ENCODE measurements at places on chromosomes 3 and 15.

DNA sequence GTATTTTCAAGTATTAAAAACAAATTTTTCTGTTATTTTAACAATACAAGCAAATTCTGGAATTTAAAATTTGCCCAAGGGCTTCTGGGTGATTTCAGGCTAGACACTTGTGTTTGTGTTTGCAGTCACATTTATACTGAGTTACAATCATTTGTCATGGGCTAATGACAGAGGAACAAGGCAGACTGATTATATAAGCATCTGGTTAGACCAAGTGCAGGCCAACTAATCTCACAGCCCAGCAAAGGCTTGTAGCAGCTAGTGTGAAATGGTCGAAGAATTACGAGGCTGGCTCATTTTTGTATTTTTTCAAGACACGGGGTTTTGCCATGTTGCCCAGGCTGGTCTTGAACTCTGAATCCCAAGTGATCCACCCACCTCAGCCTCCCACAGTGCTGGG, 52.1 kb downstream of the CMTM8 start:
- DNase-seq: no peak

GRCh38 chr3:102098130-102098885, 249.0 kb downstream of the NFKBIZ start:
- no peak for DNase-seq

DNA sequence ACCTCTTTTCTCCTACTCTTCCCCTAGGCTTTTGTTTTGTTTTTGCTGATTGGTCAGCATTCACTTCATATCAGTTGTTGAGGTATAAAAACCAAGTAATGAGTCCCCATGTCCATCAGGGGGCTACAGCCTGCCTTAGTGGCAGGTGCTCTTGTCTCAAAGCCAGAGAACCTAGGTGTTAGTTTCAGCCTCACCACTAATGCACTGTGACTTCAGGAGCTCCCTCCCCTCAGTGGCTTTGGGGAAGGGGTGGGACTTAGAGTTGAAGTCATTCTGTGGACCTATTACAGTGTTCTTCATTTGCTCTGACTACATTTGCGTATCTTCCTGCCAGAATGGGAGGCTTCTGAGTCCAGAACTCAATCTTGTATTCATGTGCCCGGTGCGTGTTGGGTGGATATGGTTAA, 41.6 kb downstream of the NR2C2 start:
- peak; percentile 13 for DNase-seq

DNA sequence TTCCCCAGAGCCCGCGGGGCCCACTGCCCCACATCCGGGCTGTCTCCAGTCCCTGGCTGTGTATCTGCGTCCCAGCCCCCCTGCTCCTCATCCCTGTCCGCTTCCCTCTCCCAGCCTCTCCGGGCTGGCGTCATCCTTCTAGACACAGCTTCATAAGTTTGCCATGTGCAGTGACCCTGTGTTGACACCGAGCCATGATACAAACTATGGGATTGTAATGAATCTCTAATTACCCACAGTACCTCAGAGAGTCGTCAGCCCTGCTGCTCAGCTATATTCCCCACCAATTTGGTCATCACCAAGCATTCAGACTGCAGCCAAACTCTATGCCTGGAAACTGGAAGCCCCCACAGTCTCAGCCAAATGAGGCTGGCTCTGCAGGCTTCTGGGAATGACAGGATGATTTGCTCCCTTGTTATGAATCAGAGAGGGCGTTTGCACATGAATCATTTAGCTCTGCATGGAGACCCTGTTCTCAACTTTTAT, 466.1 kb upstream of the ATP11B start:
- DNase-seq: no peak

GRCh38 chr3:42600958-42601675, 631 bp downstream of the NKTR start:
- DNase-seq: peak; percentile 57

- DNase-seq: no peak
These were observed 19.4 kb downstream of the ASTE1 start for GRCh38 chr3:131007256-131007655.

DNA sequence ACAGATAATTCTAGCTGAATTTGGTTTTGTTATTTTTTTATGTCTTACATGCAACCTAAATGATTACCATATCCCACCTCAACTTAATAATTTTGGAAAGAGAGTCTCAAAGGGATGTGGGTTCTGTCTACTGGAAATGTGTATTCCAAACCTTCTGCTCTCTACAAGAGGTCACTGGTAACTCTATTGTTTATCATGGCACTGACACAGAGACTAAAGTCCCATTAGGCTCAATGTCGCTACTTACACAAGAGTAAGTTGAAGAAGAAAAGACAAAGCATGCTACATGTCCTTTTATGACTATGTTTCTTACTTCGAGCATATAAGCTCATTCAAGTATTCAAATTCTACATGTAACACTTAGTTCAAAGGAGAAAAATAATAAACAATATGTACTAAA, 460.3 kb upstream of the EPHA6 start:
- no peak for DNase-seq

DNA sequence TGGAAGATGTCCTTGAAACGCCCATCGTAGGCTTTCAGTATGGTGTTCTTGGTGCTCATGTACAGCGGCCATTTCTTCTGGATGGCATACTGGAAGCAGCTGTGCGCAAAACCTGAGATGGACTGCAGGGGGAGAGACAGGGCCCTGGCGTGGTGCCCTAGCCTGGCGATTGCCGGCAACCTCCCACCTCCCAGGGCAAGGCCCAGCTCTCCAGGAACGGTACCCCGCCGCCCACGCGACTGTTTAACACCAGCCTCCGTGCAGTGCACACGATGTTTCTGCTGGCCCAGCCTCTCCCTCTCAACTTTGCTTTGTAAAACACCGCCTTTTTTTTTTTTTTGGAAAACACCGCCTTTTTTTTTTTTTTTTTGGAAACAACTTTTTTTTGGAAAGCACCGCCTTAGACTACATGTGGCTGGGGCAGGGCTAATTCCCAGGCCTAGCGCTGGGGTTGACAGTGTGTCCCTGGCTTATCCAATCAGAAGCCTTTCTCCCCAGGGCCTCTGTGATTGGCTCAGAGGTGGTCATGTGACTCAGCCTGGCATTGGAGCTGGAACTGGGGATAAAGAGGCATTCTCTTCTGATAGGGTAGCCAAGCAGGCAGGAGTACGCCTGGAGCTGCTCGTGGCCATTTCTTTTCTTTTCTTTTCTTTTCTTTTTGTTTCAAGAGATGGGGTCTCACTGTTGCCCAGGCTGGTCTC, 14.7 kb downstream of the IDH2 start:
- no peak for DNase-seq

DNA sequence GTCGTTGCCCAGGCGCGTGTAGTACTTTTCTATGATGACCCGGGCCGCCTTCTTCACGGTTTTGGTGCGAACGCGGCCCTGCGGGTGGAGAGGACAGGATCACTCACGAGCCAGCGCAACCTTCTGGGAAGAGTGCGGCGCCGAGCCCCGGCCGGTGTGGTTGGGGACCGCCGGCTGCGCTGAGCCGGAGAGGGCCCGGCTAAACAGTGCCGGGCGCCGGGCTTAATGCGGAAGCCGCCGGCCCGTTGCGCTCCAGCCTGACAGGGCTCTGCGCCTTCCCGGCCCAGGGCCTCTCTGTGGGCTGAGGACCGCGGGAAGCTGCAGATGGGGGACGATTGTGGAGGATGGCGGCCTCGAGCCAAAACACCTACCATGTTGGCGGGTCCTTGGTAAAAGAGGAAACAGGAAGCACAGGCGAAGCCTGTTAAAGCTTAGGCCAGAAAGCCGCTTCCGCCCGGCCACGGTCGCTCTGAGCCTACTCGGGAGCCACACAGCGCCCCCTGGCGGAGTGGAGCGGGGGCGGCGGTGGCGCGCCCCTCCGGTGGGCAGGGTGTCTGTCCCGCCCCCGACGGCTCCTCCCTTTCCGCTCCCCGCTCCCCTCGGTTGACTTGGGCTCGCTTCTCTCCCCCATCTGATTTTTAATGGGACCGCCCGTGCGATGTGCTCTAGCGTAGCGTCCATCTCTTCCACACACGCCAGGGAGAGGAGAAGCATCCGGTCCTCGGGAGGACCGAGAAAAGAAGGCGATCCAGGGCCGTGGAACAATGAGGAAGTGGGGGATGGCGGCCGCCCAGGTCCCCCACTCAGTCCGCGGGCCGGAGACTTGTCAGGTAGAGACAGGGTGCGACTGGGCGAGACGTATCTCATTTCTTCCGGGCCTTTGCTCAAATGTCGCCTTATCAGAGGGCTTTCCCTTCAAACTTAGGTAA, at the start of gene RPS17:
Gene RPS17, minus strand, starts transcription at position 403 of the 929 bp plus-strand sequence. Its CDS starts 29 bp downstream, at position 374.
- DNase-seq: no peak

GRCh38 chr15:68460166-68460565, 28.2 kb upstream of the ITGA11 start:
- DNase-seq: no peak

DNA sequence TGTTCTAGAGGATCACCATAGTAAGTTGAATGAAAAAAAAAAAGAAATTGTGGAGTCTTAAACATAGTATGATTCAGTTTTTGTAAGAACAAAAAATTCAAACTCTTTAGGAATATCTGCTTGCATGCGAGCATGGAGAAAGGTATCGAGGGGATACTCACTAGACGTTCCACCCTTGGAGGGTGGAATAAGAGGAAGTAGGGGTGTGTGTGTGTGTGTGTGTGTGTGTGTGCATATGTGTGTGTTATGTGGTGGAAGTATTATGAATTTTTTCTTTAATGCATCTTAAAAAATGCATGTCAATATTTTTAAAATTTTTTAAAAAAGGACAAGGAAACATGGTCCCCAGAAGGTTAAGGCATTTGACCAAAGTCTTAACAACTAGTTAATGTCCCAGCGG, 26.5 kb upstream of the SIAH2 start:
- DNase-seq: no peak

DNA sequence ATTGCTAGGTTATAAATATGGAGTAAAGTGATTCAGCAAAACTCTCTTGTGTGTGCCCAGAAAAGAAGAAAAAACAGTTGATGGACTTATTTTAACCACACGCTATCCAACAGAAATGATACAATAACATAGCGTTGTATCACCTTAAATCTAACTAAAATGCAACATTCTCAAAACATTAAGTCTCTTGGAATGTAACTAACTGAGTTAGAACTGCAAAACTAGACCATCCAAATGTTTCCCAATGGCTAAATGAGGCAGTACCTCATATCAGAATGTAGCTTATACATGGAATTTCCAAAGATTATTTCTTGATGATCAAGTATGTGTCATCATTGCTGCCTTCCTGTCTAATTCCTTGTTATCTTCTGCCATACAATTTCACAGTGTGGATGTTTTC, 187.9 kb downstream of the CNTN3 start:
- DNase-seq: no peak

- DNase-seq: peak; percentile 43
These were observed 141.0 kb upstream of the MYRIP start for GRCh38 chr3:39668420-39668819.

DNA sequence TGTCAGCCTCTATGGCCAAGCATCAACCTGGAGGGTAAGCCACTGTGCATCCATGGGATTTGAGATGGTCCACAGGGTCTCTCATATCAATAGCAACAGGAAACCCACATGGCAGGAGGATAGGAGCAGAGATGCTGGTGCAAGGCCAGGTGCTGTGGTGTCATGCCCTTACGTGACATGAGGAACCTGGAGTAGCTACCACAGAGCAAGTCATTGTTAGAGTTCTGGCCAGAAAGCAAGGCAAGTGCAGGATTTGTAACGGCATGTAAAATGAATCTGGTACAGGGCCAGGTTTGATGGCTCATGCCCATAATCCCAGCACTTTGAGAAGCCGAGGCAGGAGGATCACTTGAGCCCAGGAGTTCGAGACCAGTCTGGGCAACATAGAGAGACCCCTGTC, 14.8 kb upstream of the ZNF774 start:
- DNase-seq: no peak

Data from NCI-H2029 treated with DMSO at 0.1 percent for 48 hours (cell line).